Dermis lymphatic vessel endothelial cell (primary cell): ENCODE measurements at places on chromosomes 13 and 19. TPM values are rescaled to one million over a fixed set of nuclear protein-coding genes. Genes with fewer than 3 reads are reported as not detected.

The GAS6 gene
- 70.7 and 84.1 TPM in 2 replicates for total RNA-seq

The KLF1 gene
- total RNA-seq: 0.09 TPM in 1 of 2 replicates, not detected in the other

The CERS4 gene
- total RNA-seq: 10.5 and 18.5 TPM in 2 replicates

The BRME1 gene
- 0.09 and 0.22 TPM in 2 replicates for total RNA-seq

The OLFM4 gene
- total RNA-seq: 0.11 and 0.17 TPM in 2 replicates

The PSG2 gene
- total RNA-seq: not detected in 2 replicates
